Aorta (tissue), 5 donors: ENCODE measurements at places on chromosomes 7 and 10. TPM values are rescaled to one million over a fixed set of nuclear protein-coding genes. Genes with fewer than 3 reads are reported as not detected.

GRCh38 chr10:42936580-42936979, 140.3 kb upstream of the RET start:
- H3K4me1 ChIP-seq, result no peaks in the 10 kb centered on the region
- H3K4me3 ChIP-seq, result no peak overlapping the region
- no peaks in the 10 kb centered on the region for H3K36me3 ChIP-seq
- no peak for DNase-seq
- no peak overlapping the region for H3K27ac ChIP-seq
- no peaks in the 10 kb centered on the region for H3K27me3 ChIP-seq

- H3K4me3 ChIP-seq, result no peak overlapping the region
- no peak overlapping the region for H3K27ac ChIP-seq
- peaks cover 2% of the 10 kb centered on the region for H3K4me1 ChIP-seq
- no peaks in the 10 kb centered on the region for H3K27me3 ChIP-seq
These were observed 123.1 kb downstream of the CNOT4 start for GRCh38 chr7:135386776-135387175.

GRCh38 chr10:97454330-97455036, 8.5 kb downstream of the ZDHHC16 start:
- H3K4me3 ChIP-seq, result no peak overlapping the region
- H3K27ac ChIP-seq, result no peak overlapping the region

- no peak overlapping the region for H3K27ac ChIP-seq
- DNase-seq, result peak; percentile 81
- H3K4me3 ChIP-seq, result peak overlapping the region; percentile 56
- no peaks in the 10 kb centered on the region for H3K4me1 ChIP-seq
These were observed 148.2 kb downstream of the CELF2 start for GRCh38 chr10:11165591-11166543.

DNA sequence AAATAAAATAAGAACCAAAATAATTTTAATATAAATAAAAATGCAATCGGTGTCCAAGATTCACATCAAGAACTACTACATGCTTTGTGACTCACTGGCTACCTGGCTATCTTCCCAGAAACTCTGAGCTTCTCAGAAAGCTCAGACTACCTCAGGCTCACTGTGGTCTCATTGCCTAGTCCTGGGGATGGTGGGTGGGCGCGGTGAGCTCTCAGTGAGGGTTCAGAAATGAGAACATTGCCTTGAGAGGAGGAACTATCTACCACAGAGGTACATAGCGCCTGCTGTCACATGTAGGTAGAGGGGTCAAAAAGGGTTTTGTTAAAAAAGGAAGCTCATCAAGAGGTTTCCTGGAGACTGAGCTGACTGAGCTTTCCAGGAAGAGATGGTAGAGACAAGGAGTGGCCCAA, 108.0 kb downstream of the WDFY4 start:
- no peak overlapping the region for H3K27ac ChIP-seq
- DNase-seq, result no peak
- no peaks in the 10 kb centered on the region for H3K36me3 ChIP-seq
- H3K4me3 ChIP-seq, result no peak overlapping the region
- H3K4me1 ChIP-seq, result peaks cover 3% of the 10 kb centered on the region

DNA sequence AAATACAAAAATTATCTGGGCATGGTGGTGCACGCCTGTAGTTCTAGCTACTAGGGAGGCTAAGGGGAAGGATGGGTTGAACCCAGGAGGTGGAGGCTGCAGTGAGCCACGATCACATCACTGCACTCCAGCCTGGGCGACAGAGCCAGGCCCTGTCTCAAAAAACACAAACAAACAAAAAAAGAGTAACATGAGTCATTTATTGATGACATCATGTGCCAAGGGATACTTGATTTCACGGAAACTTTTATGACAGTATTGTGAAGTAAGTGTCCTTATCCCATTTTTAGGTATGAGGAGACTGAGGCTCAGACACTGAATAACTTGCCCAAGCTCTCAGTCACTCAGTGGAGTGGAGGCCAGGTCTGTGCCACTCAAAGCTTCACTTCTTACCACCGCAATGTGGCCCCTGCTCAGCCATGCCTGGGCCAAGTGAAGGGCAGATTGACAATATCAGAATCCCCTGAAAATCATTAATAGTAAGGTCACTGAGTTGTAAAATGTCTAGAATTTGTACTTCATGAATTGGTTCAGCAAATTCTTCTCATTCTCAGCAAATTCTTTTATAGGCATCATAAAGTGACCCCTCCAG, 36.5 kb downstream of the EMX2 start:
- no peak overlapping the region for H3K4me3 ChIP-seq
- H3K36me3 ChIP-seq, result no peaks in the 10 kb centered on the region
- no peak overlapping the region for H3K27ac ChIP-seq
- no peaks in the 10 kb centered on the region for H3K27me3 ChIP-seq

Gene UPK3BL2
- 41.7 TPM for total RNA-seq
